Activated CD4-positive, alpha-beta T cell treated with anti-CD3 and anti-CD28 coated beads for 36 hours (primary cell): ENCODE measurements at places on chromosomes 1 and 21. TPM values are rescaled to one million over a fixed set of nuclear protein-coding genes. Genes with fewer than 3 reads are reported as not detected.
A peak's percentile ranks its signal among the peaks of the same experiment; 100 is the strongest.

AMY2B gene
- total RNA-seq = 3.5 TPM

RIPPLY3 gene
- 0.16 TPM for total RNA-seq

HSPG2 gene
- total RNA-seq = 19.6 TPM

FAM167B gene
- 0.82 TPM for total RNA-seq

EPHX1 gene
- total RNA-seq = 2.6 TPM

CCDC27 gene
- not detected for total RNA-seq

RGS13 gene
- total RNA-seq = not detected

LCE3C gene
- total RNA-seq = not detected

SLC9C2 gene
- total RNA-seq = not detected

ANKRD35 gene
- 0.55 TPM for total RNA-seq

DNA sequence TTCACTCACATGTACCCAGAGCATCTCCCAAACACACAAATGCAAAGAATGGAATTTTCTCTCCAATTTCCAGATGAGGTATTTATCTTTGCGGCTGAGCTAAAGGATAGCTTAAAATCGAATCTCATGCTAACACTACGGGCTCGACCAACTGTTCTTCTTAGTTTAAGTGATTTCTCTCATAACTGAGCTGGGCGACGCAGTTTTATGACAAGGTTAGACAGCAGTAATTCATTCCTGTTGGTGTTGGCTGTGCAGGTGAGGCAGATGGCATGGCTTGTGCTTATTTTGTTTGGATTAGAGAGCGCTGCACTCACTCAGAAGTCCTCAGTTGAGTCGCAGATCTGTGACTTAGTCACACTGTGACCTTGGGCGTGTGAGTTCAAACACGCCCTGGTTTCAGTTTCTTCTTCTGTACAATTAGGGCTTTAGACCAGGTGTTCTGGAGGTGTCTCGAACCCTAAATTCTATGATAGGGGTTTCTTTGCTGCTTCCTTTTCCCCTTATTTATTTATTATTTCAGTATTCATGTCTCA, 41.5 kb upstream of the MRPS6 start:
- H3K4me3 ChIP-seq = no peak overlapping the region
- H3K36me3 ChIP-seq = no peaks in the 10 kb centered on the region
- no peaks in the 10 kb centered on the region for H3K27me3 ChIP-seq

- H3K27me3 ChIP-seq = no peaks in the 10 kb centered on the region
- peak overlapping the region; percentile 49 for H3K27ac ChIP-seq
- no peak overlapping the region for H3K4me3 ChIP-seq
- peaks cover 67% of the 10 kb centered on the region for H3K4me1 ChIP-seq
- DNase-seq = peak; percentile 53
Measured at GRCh38 chr1:227758366-227758765, 23.1 kb downstream of the SNAP47 start.

GRCh38 chr1:48506870-48507269, 34.9 kb upstream of the SPATA6 start:
- H3K36me3 ChIP-seq = no peaks in the 10 kb centered on the region
- no peak for DNase-seq
- H3K27ac ChIP-seq = no peak overlapping the region
- no peak overlapping the region for H3K4me3 ChIP-seq
- H3K27me3 ChIP-seq = peaks cover 12% of the 10 kb centered on the region
- H3K4me1 ChIP-seq = no peaks in the 10 kb centered on the region

DNA sequence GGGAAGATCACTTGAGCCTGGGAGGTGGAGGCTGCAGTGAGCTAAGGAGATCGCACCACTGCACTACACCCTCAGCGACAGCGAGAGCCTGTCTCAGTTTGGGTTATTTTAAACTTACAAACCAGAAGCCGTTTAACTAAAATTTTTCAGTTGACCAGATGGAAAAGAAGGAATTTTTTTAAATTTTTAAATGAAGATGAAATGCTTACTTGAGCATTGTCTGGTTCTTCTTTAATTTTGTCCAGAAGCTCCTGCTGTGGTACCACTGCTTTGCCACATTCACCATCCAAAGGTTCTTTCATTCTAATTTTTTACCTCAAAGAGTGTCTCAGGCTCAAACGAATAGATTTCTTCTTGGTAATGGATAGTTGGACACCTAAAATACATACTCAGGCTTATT, 1.4 kb downstream of the ZMYM6 start:
- DNase-seq = peak; percentile 11
- H3K4me1 ChIP-seq = peaks cover 37% of the 10 kb centered on the region
- H3K27ac ChIP-seq = peak overlapping the region; percentile 92
- peak overlapping the region; percentile 92 for H3K4me3 ChIP-seq
- H3K36me3 ChIP-seq = peaks cover 32% of the 10 kb centered on the region
- no peaks in the 10 kb centered on the region for H3K27me3 ChIP-seq

- H3K27me3 ChIP-seq = no peaks in the 10 kb centered on the region
- no peaks in the 10 kb centered on the region for H3K36me3 ChIP-seq
- H3K4me1 ChIP-seq = no peaks in the 10 kb centered on the region
- H3K4me3 ChIP-seq = no peak overlapping the region
Measured at GRCh38 chr1:98121646-98122045, 200.8 kb upstream of the DPYD start.

DNA sequence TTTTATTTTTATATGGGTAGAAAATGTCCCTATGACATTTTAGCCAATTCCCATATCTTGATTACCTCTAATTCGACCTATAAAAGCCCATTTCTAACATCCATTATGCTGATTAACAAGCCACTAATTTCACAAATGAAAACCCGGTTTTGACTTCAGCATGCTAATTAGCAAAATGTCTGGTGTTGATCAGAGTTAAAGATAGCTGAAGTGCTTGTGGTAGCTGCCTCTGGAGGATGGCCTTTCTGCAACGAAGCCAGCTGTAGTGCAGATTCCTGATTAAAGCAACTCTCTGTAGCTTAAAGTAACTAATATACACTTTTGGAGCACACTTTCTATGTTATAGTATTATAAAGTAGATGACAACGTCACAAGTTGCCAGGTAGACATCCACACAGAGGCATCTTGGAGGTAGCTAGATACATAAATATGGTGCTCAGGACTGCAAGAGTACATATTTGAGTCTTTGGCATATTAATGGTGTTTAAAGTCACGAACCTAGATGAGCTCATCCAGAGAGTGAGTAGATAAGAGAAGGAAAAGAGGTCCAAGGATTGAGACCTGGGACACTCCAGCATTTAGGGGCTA, 239.5 kb downstream of the BRINP2 start:
- H3K4me3 ChIP-seq = no peak overlapping the region
- DNase-seq = no peak
- no peaks in the 10 kb centered on the region for H3K27me3 ChIP-seq
- no peak overlapping the region for H3K27ac ChIP-seq
- H3K36me3 ChIP-seq = no peaks in the 10 kb centered on the region

DNA sequence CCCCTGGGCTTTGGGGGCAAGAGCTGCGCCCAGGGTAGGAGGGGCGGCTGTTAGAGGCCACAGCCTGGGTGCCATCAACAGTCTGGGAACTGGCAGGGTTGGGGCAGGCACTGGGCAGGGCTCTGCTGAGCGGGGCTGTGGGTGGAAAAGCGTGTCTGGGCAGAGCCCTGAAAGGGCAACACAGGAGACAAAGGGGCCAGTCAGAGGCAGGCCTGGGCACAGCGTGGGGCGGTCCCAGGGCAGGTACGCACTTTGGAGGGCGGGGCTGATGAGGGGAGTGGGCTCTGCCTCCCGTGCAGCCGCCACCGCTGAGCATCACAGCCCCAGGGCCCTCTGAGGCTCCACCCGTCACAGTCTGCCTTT, 13.9 kb downstream of the CELSR2 start:
- H3K4me1 ChIP-seq = no peaks in the 10 kb centered on the region
- H3K27ac ChIP-seq = peak overlapping the region; percentile 89
- peaks cover 2% of the 10 kb centered on the region for H3K36me3 ChIP-seq
- H3K4me3 ChIP-seq = no peak overlapping the region
- no peaks in the 10 kb centered on the region for H3K27me3 ChIP-seq
- DNase-seq = no peak

GRCh38 chr21:44869781-44870747, 3.4 kb downstream of the PTTG1IP start:
- peaks cover 16% of the 10 kb centered on the region for H3K36me3 ChIP-seq
- H3K4me3 ChIP-seq = peak overlapping the region; percentile 7
- no peak for DNase-seq
- peak overlapping the region; percentile 67 for H3K27ac ChIP-seq
- peaks cover 79% of the 10 kb centered on the region for H3K4me1 ChIP-seq
- H3K27me3 ChIP-seq = no peaks in the 10 kb centered on the region

- no peaks in the 10 kb centered on the region for H3K4me1 ChIP-seq
- peaks cover 5% of the 10 kb centered on the region for H3K27me3 ChIP-seq
- H3K27ac ChIP-seq = no peak overlapping the region
Measured at GRCh38 chr1:4084048-4084431, 184.0 kb upstream of the C1orf174 start.

GRCh38 chr21:36790616-36791015, 91.7 kb downstream of the SIM2 start:
- no peak overlapping the region for H3K27ac ChIP-seq
- peaks cover 4% of the 10 kb centered on the region for H3K36me3 ChIP-seq
- H3K4me1 ChIP-seq = no peaks in the 10 kb centered on the region
- no peaks in the 10 kb centered on the region for H3K27me3 ChIP-seq
- no peak overlapping the region for H3K4me3 ChIP-seq
- DNase-seq = no peak

GRCh38 chr1:15288173-15288926, 41.3 kb downstream of the FHAD1 start:
- H3K36me3 ChIP-seq = no peaks in the 10 kb centered on the region
- no peak for DNase-seq
- H3K4me3 ChIP-seq = no peak overlapping the region
- H3K27me3 ChIP-seq = peaks cover 14% of the 10 kb centered on the region
- peaks cover 12% of the 10 kb centered on the region for H3K4me1 ChIP-seq
